Gastrocnemius medialis (tissue), 4 donors: ENCODE measurements at places on chromosomes 3 and 15. TPM values are rescaled to one million over a fixed set of nuclear protein-coding genes. Genes with fewer than 3 reads are reported as not detected.

The CCDC12 gene
- 32.0 TPM for total RNA-seq

The SLC9C1 gene
- not detected for total RNA-seq

The STRIT1 gene
- 507 TPM for total RNA-seq

The CACNA1D gene
- total RNA-seq: 0.18 TPM

The CLDN11 gene
- total RNA-seq: 2.7 TPM

The C3orf22 gene
- not detected for total RNA-seq

The FAM131A gene
- total RNA-seq: 27.1 TPM

The ISL2 gene
- not detected for total RNA-seq

The POLQ gene
- not detected for total RNA-seq

The TRANK1 gene
- 2.1 TPM for total RNA-seq

The PSMD6 gene
- total RNA-seq: 150 TPM

The CPNE9 gene
- total RNA-seq: not detected

The IGSF10 gene
- total RNA-seq: 0.82 TPM

The SKOR1 gene
- 2.1 TPM for total RNA-seq

The RPL14 gene
- total RNA-seq: 170 TPM

The A4GNT gene
- total RNA-seq: not detected

The SLC6A1 gene
- total RNA-seq: 0.31 TPM

The GOLGA6L7 gene
- not detected for total RNA-seq

The MESP1 gene
- 6.4 TPM for total RNA-seq

The XCR1 gene
- not detected for total RNA-seq

The SLC22A13 gene
- not detected for total RNA-seq

The P2RY14 gene
- total RNA-seq: 5.2 TPM

The ITIH4 gene
- total RNA-seq: 11.1 TPM

The TM6SF1 gene
- 7.1 TPM for total RNA-seq

The YEATS2 gene
- total RNA-seq: 8.1 TPM

The SLC51A gene
- total RNA-seq: 1.4 TPM

The DPPA2 gene
- not detected for total RNA-seq

The LRRC31 gene
- 0.42 TPM for total RNA-seq

The CASR gene
- not detected for total RNA-seq

The GOLGA6L4 gene
- total RNA-seq: 0.55 TPM

The SPATA12 gene
- not detected for total RNA-seq

The CEMIP gene
- total RNA-seq: not detected

The SPTSSB gene
- not detected for total RNA-seq

The GUCA1C gene
- total RNA-seq: not detected

The TRPM1 gene
- total RNA-seq: not detected

The SLC27A2 gene
- total RNA-seq: not detected

The SI gene
- not detected for total RNA-seq

The NR1I2 gene
- 0.18 TPM for total RNA-seq

The TASOR gene
- 47.2 TPM for total RNA-seq

The SNX22 gene
- total RNA-seq: 0.87 TPM

The GPR149 gene
- not detected for total RNA-seq

The PARP14 gene
- 10.8 TPM for total RNA-seq

The FBXL2 gene
- not detected for total RNA-seq

The ECE2 gene
- not detected for total RNA-seq

The MME gene
- 68.8 TPM for total RNA-seq
